Endodermal cell (in vitro differentiated cells): ENCODE measurements at places on chromosomes 6 and 20.

- DNase-seq: peak; percentile 95
- H3K4me3 ChIP-seq: no peak overlapping the region
- H3K4me1 ChIP-seq: no peaks in the 10 kb centered on the region
- no peaks in the 10 kb centered on the region for H3K27me3 ChIP-seq
- no peaks in the 10 kb centered on the region for H3K36me3 ChIP-seq
- H3K27ac ChIP-seq: no peak overlapping the region
Measured at GRCh38 chr6:52598123-52598823, 21.4 kb upstream of the TRAM2 start.

GRCh38 chr6:144744720-144745119 lies 459.6 kb downstream of the UTRN start:
- no peak overlapping the region for H3K27ac ChIP-seq
- DNase-seq: peak; percentile 65
- H3K4me1 ChIP-seq: no peaks in the 10 kb centered on the region
- peaks cover 5% of the 10 kb centered on the region for H3K36me3 ChIP-seq

- H3K27me3 ChIP-seq: no peaks in the 10 kb centered on the region
- peaks cover 4% of the 10 kb centered on the region for H3K4me1 ChIP-seq
- DNase-seq: peak; percentile 69
- no peak overlapping the region for H3K27ac ChIP-seq
- H3K36me3 ChIP-seq: no peaks in the 10 kb centered on the region
Measured at GRCh38 chr6:108945681-108946159, 97.5 kb downstream of the ARMC2 start.

DNA sequence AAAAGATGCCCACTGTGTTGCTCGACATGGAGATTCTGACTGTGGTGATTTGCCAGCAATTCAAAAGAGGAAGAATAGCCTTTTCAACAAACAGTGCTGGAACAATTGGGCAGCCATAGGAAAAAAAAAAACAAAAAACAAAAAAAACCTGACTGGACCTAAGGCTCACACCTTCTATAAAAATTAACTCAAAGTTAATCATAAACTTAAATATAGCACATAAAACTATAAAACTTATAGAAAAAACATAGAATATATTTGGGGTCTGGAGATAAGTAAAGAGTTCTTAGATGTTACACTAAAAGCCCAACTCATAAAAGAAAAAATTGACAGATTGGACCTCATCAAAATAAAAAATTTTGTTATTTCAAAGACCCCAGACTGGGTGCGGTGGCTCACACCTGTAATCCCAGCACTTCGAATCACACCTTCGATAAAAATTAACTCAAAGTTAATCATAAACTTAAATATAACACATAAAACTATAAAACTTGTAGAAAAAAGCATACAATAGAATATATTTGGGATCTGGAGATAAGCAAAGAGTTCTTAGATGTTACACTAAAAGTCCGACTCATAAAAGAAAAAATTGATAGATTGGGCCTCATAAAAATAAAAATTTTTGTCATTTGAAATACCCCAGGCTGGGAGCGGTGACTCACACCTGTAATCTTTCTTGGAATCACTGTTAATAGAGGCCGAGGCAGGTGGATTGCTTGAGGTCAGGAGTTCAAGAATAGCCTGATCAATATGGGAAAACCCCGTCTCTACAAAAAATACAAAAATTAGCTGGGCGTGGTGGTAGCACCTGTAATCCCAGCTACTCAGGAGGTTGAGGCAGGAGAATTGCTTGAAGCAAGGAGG lies 115.6 kb upstream of the FAM83B start:
- H3K4me3 ChIP-seq: no peak overlapping the region
- H3K27ac ChIP-seq: no peak overlapping the region
- no peak for DNase-seq
- no peaks in the 10 kb centered on the region for H3K4me1 ChIP-seq
- no peaks in the 10 kb centered on the region for H3K36me3 ChIP-seq

DNA sequence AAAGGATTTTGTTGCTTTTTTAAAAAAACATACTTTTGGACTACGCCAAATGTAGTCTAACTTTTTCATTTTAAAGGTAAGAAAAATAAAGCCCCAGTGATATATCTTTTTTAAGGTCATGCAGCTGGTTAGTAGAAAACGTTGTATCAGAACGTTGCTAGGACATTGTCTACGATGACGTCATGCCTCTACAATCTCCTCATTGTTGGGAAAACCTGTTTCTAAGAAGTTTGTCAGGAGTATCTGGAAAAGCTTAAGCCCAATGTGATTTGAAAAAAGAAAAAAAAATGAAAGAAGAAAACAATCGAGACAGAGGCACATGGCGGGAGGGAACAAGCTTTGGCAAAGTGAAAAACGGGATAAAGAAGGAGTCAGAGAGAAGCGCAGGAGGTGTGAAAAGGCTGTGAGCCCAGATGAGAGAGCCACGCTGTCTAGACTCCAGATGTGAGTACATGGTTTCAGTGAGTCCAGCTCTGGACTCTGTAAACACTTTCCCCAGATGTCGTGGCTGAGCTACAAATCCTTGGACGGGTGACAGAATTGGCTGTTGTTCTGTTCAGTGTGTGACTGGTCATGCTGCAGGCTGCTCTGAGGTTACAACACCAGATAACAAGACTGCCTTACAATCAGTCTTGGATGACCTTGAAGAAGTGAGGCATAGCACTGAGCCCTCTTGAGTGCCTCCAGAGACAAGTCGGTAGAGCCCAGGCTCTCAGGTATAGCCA lies 656.7 kb upstream of the ID4 start:
- H3K27me3 ChIP-seq: no peaks in the 10 kb centered on the region
- no peak overlapping the region for H3K4me3 ChIP-seq
- no peak overlapping the region for H3K27ac ChIP-seq
- H3K4me1 ChIP-seq: no peaks in the 10 kb centered on the region

DNA sequence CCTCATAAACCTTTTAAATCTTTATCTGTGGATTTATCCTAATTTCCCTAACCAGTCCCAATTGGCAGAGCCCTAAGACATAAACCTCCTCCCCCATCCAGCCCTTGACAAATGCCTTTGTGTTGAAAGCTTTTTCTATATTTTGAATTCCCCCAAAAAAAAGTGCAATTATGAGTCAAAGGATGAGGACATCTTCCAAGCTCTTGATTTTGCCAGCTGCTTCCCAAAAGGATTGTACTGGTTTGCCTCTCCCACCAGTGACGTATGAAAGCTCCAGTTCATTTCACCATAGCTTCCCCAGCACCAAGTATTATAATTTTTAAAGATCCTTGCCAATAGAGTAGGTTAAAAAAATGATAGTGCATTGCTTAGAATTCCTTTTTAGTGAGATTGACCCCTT lies 38.9 kb downstream of the SIRPA start:
- H3K36me3 ChIP-seq: no peaks in the 10 kb centered on the region
- no peak for DNase-seq
- H3K4me1 ChIP-seq: no peaks in the 10 kb centered on the region
- H3K27me3 ChIP-seq: no peaks in the 10 kb centered on the region
- H3K4me3 ChIP-seq: no peak overlapping the region

DNA sequence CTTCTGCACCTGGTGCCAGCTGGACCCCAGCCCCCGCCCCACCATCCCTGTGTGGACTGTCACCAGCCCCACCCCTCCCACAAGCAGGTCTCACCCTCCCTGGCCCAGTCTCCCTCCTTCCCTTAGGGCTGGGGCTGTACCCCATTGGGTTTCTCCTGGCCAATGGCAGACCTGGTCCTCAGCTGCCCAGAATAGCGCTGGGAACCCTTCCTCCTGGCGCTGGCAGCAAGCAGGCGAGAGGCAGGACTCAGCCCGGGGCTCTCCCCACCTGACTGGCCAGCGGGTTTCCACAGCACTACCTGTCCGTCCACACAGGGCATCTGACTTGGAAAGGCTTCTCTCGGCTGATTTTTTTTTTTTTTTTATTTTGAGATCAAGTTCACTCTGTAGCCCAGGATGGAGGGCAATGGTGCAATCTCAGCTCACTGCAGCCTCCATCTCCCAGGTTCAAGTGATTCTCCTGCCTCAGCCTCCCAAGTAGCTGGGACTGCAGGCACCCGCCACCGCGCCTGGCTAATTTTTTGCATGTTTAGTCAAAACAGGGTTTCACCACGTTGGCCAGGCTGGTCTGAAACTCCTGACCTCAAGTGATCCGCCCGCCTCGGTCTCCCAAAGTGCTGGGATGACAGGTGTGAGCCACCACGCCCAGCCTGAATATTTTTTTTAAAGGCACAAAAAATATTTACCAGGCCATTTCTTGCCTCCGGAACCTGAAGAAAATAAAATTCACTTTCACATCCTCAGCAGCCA lies 21.6 kb upstream of the CHRNA4 start:
- H3K27me3 ChIP-seq: no peaks in the 10 kb centered on the region
- no peak overlapping the region for H3K27ac ChIP-seq
- H3K4me3 ChIP-seq: no peak overlapping the region
- no peaks in the 10 kb centered on the region for H3K36me3 ChIP-seq

GRCh38 chr6:26224940-26225847 lies 138.0 kb downstream of the HFE start:
- H3K36me3 ChIP-seq: no peaks in the 10 kb centered on the region
- peak; percentile 87 for DNase-seq
- H3K4me3 ChIP-seq: peak overlapping the region; percentile 88
- no peaks in the 10 kb centered on the region for H3K4me1 ChIP-seq
- H3K27ac ChIP-seq: peak overlapping the region; percentile 100

- H3K4me1 ChIP-seq: no peaks in the 10 kb centered on the region
- no peak overlapping the region for H3K27ac ChIP-seq
- no peaks in the 10 kb centered on the region for H3K36me3 ChIP-seq
- H3K4me3 ChIP-seq: no peak overlapping the region
- no peak for DNase-seq
Measured at GRCh38 chr20:12821249-12821648, 187.5 kb upstream of the SPTLC3 start.

GRCh38 chr20:50704971-50705370 lies 13.6 kb upstream of the RIPOR3 start:
- no peak overlapping the region for H3K4me3 ChIP-seq
- H3K27me3 ChIP-seq: no peaks in the 10 kb centered on the region
- H3K36me3 ChIP-seq: no peaks in the 10 kb centered on the region
- DNase-seq: no peak
